Kidney epithelial cell (primary cell): ENCODE measurements at places on chromosomes 11 and 22. TPM values are rescaled to one million over a fixed set of nuclear protein-coding genes. Genes with fewer than 3 reads are reported as not detected.

GRCh38 chr22:50318698-50319411, 8.0 kb downstream of the DENND6B start:
- no peak for DNase-seq

DNA sequence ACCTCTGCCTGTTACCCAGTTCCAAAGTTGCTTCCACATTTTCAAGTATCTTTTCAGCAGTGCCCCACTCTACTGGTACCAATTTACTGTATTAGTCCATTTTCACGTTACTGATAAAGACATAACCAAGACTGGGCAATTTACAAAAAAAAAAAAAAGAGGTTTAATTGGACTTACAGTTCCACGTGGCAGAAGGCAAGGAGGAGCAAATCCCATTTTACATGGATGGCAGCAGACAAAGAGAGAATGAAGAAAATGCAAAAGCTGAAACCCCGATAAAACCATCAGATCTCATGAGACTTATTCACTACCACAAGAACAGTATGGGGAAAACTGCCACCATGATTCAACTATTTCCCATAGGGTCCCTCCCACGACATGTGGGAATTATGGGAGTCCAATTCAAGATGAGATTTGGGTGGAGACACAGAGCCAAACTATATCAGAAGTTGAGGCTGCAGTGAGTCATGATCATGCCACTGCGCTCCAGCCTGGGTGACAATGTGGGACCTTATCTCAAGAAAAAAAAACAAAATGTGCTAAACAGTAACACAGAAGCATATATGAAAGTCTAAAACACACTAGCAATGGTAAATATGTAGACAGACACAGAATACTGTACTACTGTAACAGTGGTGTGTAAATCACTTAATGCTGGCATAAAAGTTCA, 190.3 kb upstream of the ZC3H12C start:
- DNase-seq = no peak

- no peak for DNase-seq
Observed at GRCh38 chr22:36379593-36380361, 8.0 kb downstream of the MYH9 start.

DNA sequence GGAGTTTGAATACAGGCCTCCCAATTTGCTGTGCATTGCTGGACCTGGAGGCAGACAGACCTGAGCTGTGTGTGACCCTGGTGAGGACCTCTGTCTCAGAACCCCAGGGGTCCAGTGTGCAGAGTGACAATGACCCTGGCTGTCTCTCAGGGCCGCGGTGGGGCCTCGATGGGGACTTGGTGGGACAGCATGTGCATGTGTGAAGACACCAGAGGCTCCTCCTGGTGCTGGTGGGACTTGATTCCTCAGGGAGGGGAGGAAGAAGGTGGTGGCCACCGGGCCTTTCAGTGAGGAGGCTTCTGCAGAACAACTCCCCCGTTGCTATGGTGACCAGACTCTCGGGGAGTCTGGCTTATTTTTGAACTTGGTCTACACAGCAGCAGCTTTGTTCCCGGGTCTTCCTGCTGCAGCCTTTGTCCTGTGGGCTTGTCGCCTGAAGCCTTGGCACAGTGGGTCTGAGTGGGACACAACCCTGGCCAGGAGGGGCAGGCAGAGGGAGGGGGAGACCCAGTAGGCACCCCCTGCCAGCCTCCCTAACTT, 35.3 kb downstream of the MCM5 start:
- DNase-seq = no peak

GRCh38 chr11:69545976-69546617, 64.6 kb downstream of the LINC01488 start:
- no peak for DNase-seq

DNA sequence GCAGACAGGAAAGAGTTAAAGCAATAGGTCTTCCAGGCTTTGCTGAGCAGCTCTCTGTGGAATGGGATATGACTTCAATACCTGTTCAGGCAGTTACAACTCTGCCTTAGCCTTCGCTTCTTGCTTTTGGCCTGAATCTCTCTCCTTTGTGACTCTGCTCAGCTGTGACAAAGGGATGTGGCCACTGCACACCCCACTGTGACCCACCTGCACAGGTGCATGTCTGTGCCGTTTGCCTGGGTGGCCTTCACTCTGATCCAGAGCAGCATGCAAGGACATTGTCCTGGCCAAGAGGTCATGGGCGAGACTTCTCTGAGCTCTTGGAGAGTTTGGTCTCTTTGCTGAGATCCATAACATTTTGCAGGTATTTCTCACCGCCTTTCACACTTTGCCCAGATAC, 891.3 kb downstream of the BRD1 start:
- no peak for DNase-seq

GRCh38 chr11:69915501-69916250, 96.5 kb upstream of the FGF3 start:
- no peak for DNase-seq

DNA sequence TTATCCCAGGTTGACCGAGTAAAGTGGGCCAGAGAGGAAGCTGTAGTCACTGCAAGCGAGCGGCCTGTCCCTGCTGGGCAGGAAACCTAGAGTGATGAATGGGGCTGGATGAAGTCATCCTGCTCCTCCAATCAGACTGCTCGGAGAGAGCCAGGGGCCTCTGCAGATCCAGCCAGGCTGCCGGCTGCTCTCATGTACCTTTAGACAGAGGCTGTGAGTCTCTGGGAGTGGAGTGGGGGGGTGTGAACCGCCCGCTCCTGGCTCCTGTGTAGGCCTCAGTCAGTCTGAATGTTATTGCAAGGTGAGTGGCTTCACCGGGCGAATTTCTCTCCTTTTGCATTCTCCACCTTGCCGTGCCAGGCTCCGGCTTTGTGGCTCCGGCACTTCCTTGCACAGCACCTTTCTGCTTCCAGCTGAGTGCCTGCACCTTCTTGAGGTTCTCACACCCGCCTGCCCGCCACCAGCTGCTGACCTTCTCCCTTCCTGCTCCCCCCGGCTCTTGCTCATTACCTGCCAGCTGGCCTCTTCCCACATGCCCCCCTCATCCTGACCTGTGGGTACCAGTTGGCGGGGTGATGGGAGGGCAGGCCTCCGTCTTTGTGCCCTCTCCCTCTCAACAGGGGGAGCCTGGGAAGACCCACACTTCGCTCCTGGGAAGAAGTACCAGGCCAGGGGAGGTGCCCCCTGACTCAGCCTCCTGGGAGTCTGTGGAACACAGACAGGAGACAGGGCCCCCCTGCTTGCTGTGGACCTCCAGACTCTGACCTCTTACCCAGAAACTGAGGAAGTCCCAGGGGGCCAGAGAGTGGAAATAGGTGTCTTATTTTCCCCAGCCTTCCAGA, 79.9 kb downstream of the GRAMD1B start:
- DNase-seq = peak; percentile 41

The RTN4RL2 gene
- 0.48 and 0.67 TPM in 2 replicates for total RNA-seq

- DNase-seq = no peak
Observed at GRCh38 chr22:44535362-44536095, 37.5 kb upstream of the RTL6 start.

DNA sequence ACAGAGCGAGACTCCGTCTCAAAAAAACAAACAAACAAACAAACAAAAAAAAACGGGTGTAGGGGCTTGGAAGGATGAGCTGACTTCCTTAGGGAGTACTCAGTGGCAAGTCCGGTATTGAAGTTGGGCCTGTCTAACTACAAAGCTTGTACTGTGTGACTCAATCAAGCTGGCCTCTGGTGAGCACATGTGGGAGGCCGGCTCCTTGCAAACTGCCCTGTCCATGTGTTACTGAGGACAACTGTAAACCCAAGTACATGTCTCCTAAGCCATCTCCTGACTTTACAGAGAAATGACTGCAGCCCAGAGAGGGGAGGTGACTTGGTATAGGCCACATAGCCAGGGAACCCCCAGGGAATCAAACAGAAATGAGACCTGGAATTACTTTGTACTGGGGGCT, 11.6 kb downstream of the RIBC2 start:
- DNase-seq = no peak

DNA sequence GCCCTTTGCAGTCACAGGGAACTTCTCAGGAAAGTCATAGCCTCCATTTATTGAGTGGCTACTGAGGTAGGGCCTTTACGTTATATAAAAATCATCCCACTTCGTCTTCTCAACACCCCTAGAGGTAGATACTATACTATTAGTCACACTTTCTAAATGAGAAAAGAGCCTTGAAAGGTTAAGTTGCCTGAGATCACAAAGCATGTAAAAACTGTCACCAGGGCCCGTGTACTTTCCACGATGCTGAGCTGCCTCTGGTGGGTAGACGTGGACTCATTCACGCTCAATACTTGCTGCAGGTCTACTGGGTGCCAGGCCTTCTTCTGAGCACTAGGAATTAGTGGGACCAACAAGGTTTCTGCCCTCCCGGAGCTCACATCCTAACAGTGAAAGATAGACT, 16.3 kb downstream of the CHRDL2 start:
- DNase-seq = no peak

DNA sequence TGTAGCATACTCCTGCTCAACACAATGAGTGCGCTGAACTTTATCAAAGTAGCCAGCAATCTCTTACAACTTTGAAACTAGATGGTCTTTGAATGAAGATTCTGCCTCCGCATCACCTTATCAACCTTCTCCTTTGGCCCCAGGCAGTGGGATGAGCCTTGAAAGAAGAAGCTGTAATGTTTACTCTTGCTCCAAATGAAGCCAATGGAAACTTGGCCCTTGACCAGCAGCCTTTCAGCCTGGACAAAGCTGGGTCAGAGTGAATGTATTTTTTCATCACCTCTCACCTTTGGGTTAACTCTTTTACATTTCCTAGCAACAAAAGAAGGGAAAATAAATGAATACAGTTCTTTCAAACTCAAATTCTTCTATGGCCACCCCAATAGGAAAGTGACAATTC, 359.1 kb downstream of the KCNA4 start:
- DNase-seq = no peak

The LDHAL6A gene
- not detected in 2 replicates for total RNA-seq

DNA sequence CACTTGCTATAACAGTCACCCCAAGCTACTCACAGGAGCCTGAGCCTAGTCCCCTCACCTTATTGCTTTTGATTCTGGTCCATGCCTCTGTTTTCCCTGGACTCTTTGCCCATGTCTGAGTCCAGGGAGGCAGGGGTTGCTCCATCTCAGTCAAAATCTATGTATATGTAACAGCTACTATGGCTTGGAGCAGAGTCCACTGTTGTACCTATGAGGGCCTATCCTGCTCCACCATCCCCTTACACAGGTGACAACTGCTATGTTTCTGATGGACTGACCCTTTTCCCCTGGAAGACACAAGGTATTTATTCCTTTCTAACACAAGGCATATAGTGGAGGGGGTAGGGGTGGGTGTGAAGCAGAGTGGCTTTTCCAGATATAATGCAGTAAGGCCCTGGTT, 119.6 kb downstream of the VPREB1 start:
- no peak for DNase-seq

DNA sequence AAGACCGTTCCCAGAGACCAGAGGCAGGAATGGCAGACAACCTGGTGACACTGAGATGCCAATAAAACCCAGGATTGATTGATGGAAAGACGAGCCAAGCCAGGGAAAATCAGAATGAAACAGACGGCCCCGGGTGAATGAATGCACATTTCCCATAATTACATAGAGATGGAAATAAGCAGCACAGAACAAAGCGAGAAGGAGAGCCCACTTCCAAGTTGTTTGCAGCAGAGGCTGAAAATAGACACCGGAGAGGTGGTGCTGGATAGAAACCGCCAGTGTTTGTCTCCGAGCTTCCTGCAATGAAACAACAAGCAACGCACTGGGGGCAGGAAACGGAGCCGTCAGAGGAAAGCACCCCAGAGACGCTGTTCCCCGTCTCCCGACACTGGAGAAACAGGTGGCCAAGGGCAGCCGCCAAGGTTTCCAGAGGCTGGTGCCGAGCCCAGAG, 406.8 kb downstream of the SHANK2 start:
- no peak for DNase-seq

The OR10D3 gene
- total RNA-seq = not detected in 2 replicates

- DNase-seq = no peak
Observed at GRCh38 chr11:47786373-47786772, 19.2 kb upstream of the FNBP4 start.

DNA sequence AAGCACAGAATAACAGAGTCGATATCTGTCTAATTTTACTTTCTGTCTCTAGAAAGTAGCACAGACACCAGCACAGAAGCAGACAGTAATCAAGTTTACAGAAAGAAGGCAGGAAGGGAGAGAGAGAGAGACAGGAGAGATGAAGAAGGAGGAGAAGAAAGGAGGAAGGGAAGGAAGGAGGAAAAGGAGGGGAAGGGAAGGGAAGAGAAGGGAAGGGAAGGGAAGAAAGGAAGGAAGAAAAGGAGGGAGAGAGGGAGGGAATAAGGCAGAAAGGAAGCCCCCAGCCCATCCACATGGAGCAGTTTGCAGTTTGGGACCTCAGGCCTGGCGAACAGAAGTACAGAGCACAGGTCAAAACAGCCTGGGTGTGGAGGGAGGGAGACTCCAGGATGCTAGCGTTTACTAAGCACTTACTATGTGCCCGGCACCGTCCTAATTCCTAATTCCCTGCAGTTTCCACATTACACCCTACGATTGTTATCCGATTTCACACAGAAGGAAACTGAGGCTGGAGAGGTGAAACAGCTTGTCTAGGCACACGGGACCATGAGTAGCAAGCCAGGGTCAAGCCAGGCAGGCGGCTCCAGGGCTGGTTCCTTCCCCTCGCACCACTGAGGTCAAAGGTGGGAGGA, 46.0 kb upstream of the WNT7B start:
- no peak for DNase-seq

- no peak for DNase-seq
Observed at GRCh38 chr22:44538051-44538450, 40.0 kb upstream of the RTL6 start.

The OR8D1 gene
- not detected in 2 replicates for total RNA-seq

DNA sequence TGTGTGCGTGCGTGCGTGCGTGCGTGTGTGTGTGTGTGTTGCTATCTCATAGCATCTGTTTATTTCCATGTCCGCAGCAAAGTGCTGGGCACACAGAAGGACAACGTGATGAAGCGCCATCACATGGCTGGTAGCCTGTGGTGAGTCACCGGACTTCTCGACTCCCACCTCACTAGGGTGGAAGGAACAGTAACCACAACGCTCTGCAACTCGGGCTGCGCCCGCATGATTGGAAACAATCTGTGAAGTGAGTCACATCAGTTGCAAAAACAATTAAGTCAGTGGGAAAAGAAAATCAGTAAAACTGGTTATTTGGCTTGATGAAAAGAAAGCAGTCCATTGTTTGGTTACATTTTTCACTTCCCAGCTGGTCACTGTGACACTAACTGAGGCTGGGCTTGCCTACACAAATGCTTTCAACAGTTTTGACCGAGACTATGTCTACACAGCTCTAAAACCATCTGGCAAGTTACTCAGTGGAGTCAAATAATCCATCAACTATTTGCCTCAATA, 437.3 kb upstream of the CADM1 start:
- peak; percentile 99 for DNase-seq

The C11orf16 gene
- not detected in 2 replicates for total RNA-seq
